HS-27A (cell line): ENCODE measurements at places on chromosomes 3 and 15.

DNA sequence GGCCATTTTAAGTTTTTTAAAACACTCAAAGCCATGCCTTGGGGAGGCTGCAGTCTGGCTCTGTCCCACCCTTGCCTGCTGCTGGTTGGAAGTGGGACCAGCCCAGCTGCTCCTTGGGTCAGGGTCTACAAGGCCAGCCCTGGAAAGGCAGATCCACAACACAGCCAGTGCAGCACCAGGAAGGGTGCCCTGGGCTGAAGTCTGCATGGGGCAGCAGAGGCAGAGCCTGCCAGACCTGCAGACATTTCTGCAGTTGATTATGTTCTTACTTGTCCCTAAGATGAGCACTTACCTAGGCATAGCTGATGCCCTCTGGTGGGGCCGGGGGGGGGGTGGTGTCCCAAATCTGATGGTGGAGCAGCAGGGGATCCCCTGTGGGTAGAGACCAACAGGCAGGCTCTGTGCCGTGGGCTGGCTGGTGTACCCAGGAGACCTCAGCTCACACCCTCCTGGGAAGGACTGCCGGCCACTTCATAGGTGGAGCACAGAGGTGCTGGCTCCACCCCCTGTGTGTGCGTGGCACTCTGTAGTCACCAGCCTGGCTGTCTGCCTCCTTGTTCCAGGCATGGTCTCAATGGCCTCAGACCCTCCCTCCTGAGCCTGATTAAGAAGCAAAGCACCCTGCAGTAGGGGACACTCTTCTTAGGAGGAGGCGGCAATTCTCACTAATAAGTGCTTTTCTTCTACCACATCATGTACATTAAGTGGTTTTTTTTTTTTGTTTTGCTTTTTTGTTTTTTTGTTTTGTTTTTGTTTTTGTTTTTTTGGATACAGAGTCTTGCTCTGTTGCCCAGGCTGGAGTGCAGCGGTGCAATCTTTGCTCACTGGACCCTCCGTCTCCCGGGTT is 97.4 kb upstream of the KLF13 start:
- DNase-seq, result no peak

DNA sequence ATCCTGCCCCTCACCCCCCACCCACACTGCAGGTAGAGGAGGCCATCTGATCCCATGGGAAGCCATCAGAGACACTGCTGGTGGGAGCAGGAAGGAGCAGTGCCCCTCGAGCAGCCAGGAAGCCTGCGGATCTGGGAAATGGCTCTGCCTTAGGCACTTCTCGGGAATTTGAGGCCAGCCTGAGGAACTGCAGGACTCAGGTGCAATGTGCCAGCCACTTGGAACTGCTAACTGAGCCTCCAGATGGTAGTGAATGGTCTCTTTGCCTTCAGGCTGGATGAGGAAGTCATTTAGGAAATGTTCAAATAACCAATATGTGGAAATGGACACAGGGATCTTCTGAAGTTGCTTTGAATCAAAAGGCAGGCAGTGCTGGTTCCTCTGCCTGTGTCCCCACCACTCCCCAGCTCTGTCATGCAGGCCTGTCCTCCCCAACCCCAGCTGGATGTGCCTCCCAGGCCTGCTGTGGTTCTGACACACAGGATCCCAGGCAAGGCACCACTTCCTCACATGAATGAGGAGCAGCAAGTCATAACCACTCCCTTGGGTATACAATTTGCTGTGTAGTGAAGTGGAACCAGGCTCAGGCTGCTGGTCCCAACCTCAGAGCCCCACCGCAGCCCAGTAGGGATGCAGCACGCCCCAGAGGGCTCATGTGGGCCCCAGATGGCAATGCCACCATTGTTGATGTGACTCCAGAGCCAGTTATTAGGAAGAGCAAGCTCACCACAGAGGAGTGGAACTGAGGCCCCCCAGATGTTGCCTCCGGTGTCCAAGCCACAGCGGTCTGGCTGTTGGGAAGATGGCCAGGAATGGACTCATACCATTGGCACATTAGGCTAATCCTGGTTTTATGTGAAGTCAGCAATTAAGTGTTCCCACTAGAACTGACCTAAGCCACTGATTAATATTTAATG is 46.5 kb upstream of the LIMD1 start:
- no peak for DNase-seq

GRCh38 chr15:62994975-62995681 is 47.4 kb upstream of the TPM1 start:
- DNase-seq, result no peak

- no peak for DNase-seq
Observed at GRCh38 chr3:58497097-58497496, 5.2 kb downstream of the KCTD6 start.

- no peak for DNase-seq
Observed at GRCh38 chr15:31049111-31049510, 52.4 kb downstream of the TRPM1 start.

GRCh38 chr3:65899226-65899625 is 139.5 kb downstream of the MAGI1 start:
- DNase-seq, result no peak

DNA sequence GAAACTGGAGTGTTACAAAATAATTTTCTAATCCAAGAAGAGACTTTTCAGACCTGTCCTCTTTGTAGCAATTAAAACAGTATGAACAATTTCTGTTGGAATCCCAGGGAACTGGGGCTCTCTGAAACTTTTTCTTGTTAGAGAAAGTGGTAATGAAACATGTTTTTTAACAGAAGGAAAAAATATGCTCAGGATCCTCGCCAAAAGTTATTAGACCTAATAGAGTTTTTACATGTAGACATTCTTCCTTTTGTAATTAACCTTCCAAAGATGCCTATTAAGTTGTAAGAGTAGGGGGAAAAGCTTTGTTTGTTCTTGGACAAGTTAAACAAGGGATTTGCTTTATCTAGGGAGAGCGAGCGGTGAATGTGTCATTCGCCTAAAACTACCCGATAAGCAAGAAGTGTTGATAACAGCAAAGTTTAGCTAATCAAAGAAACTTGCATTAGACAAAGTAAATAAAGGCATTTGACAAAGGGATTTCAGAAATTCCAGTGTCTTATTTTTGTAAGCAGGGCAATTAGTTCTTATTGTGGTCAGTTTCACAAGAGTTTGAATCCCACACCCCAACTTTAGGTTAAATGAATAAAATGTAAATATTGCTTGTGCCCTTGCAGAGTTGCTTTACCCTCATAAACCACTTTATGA is 2.3 kb downstream of the RARB start:
- DNase-seq, result no peak
